Stimulated activated CD4-positive, alpha-beta T cell treated with anti-CD3 and anti-CD28 coated beads, Interleukin-2, amount 100 ng/mL, for 48 hours (primary cell): ENCODE measurements at places on chromosomes 2 and 18.

GRCh38 chr2:232941912-232942594 lies 71.0 kb downstream of the NGEF start:
- no peak for DNase-seq

DNA sequence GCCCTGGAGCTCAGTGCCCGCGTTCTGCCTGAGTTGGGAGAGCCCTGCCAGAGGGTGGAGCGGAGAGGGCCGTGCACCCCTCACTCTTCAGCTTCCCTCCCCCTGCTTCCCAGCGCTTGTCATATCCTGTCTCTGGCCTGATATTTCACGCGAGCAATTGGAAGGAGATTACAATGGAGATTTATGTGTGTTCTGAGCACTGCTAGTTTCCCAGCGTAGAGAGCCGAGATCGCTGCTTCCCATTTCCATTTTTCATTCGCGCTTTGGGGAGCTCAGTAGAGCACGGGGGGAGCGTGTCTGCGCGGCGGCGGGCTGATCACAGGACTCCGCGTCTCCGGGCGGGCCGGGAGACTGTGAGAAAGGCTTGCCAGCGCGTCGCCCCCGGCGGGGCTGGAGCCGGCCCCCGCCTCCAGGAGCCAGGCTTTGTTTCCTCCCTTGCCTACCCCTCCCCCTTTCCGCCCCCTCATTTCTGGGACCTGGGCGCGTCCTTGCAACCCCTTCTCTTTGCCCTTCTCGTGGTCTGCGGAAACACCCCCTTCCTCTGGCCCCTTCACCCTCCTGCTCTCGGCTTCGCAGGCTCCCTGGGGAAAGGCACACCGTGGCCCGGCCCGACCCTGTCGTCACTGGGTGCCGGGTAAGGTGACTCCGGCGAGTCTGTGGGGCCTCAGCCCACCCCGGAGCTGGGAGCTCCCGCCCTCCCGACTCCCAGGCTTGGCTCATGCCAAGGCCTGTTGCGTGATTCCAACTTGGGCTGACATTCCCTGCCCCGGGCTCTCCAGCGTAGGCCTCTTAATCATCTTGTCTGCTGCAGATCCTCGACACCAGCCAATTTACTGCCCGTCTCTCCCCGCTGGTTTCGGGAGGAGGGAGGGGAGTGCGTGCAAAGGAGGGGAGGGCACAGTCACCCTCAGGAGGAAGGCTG lies 5.8 kb downstream of the DLX2 start:
- DNase-seq = no peak

DNA sequence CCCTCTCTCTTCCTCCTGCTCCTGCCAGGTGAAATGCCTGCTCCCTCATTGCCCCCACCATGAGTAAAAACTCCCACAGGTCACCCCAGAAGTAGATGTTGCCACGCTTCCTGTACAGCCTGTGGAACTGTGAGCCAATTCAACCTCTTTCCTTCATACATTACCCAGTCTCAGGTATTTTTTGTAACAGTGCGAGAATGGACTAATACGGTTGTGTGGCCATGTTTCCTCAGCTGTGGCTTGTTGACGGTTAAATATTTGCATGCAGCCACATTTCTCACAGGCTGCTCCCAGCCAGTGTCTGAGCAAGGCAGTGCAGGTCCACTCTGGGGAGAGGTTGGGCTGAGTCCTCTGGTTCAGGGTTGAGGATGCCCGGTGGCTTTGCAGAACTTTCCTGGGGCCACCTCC lies 27.8 kb upstream of the COPS8 start:
- no peak for DNase-seq

DNA sequence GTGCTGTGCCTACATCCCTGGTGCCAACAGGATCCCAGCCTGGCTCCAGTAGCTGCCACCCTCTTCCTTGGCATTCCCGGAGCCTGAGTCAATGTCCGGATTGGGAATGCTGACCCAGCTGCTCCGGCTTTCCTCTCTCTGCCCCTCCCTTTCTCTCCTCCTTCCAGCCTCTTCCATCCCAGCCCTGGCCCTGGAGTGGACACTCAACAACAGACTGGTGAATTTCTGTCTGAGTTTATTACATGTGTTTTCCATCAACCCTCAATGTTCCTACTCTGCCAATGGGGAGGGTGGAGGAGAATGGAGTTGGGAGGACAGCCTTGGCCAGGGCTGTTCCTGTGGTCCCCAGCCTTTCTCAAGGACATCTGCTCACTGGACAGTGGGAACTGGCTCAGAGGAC lies 917 bp upstream of the PRKAG3 start:
- DNase-seq = no peak

GRCh38 chr2:50591642-50592041 lies 440.3 kb downstream of the NRXN1 start:
- DNase-seq = no peak

DNA sequence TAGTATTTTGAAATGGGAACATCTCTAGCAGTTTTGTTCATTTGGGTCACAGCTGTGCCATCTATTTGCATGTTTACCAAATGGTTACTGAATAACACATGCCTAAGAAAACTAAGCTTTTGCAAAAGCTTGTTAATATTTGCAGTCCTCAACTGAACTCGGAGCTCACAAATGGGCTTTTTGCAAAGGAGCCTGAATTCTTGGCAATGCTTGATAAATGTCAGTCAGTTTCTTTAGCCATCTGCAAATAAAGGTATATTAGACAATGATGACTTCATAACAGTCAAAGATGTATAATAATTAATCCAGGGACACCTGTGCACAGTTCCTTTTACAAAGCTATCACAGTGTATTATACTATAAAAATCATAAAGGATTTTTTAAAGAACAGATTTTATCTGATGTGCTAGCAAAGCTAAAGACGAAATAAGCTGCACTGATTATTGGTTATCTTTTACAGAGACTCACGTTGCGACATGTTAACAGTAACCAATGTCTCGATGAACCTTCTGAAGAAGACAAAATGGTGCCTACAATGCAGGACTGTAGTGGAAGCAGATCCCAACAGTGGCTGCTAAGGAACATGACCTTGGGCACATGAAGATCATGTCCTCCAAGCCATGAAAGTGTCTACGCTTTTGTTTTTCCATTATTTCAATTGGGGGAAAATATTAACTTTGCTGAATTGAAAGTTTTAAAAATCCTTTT lies 248.4 kb upstream of the KCNJ3 start:
- no peak for DNase-seq
